ENCODE measurements at places on chromosomes 2 and 18. TPM values are rescaled to one million over a fixed set of nuclear protein-coding genes. Genes with fewer than 3 reads are reported as not detected.

Gene FOXI3
- total RNA-seq, result not detected

Gene SCLY
- 26.1 TPM for total RNA-seq

Gene CEBPZOS
- total RNA-seq, result 41.5 TPM

Gene CREG2
- total RNA-seq, result 10.0 TPM

Gene HRH4
- not detected for total RNA-seq

Gene LPIN1
- 15.7 TPM for total RNA-seq

Gene MROH2A
- 0.32 TPM for total RNA-seq

Gene TGFA
- total RNA-seq, result 7.4 TPM

Gene EFHD1
- 1.9 TPM for total RNA-seq

Gene ONECUT2
- 0.59 TPM for total RNA-seq

Gene MOGAT1
- not detected for total RNA-seq

Gene CRYGC
- total RNA-seq, result not detected

Gene TMEM37
- 1.6 TPM for total RNA-seq

Gene PSMA8
- total RNA-seq, result not detected

Gene LRP2
- 0.06 TPM for total RNA-seq

Gene CLEC4F
- not detected for total RNA-seq

Gene MLPH
- total RNA-seq, result 256 TPM

Gene RAB10
- total RNA-seq, result 329 TPM

Gene UGT1A4
- not detected for total RNA-seq

Gene DYSF
- 1.2 TPM for total RNA-seq

Data from A549 treated with DMSO at 1 μM for 4 hours (cell line).